Purkinje cell (primary cell): ENCODE measurements at places on chromosomes 6 and 20. TPM values are rescaled to one million over a fixed set of nuclear protein-coding genes. Genes with fewer than 3 reads are reported as not detected.

Gene LY6G6F
- not detected in 2 replicates for polyA plus RNA-seq

Gene MDN1
- 18.9 and 24.3 TPM in 2 replicates for polyA plus RNA-seq

Gene CST2
- not detected in 2 replicates for polyA plus RNA-seq

Gene RAB5IF
- polyA plus RNA-seq: 75.4 and 83.4 TPM in 2 replicates

Gene HEY2
- polyA plus RNA-seq: 0.77 and 0.87 TPM in 2 replicates

Gene HLA-DRB5
- not detected in 2 replicates for polyA plus RNA-seq

Gene ADGRF4
- polyA plus RNA-seq: not detected in 2 replicates

Gene BMP7
- polyA plus RNA-seq: 1.8 and 3.1 TPM in 2 replicates

Gene STX11
- not detected in 2 replicates for polyA plus RNA-seq

Gene CNBD2
- 0.91 and 1.9 TPM in 2 replicates for polyA plus RNA-seq

Gene SMLR1
- polyA plus RNA-seq: not detected in 2 replicates

Gene RNF182
- polyA plus RNA-seq: 9.2 and 9.5 TPM in 2 replicates

Gene NCOA3
- polyA plus RNA-seq: 8.6 and 11.9 TPM in 2 replicates

Gene TXLNB
- not detected in 2 replicates for polyA plus RNA-seq

Gene PRSS16
- polyA plus RNA-seq: 3.6 and 6.3 TPM in 2 replicates

Gene CCN5
- not detected in 2 replicates for polyA plus RNA-seq

Gene ULBP2
- polyA plus RNA-seq: 5.6 and 9.5 TPM in 2 replicates

Gene SIGLEC1
- polyA plus RNA-seq: not detected in 2 replicates

Gene MRAP2
- polyA plus RNA-seq: 2.6 and 6.7 TPM in 2 replicates

Gene POPDC3
- 13.0 and 13.5 TPM in 2 replicates for polyA plus RNA-seq

Gene TMEM200A
- polyA plus RNA-seq: 0.40 TPM in 1 of 2 replicates, not detected in the other

Gene BEND6
- polyA plus RNA-seq: 28.0 and 29.8 TPM in 2 replicates

Gene RNF39
- 1.2 TPM in 1 of 2 replicates, not detected in the other for polyA plus RNA-seq

Gene MYB
- 1.7 TPM in 1 of 2 replicates, not detected in the other for polyA plus RNA-seq

Gene OSER1
- 31.1 and 40.5 TPM in 2 replicates for polyA plus RNA-seq
